ENCODE measurements at places on chromosomes 12 and 14. TPM values are rescaled to one million over a fixed set of nuclear protein-coding genes. Genes with fewer than 3 reads are reported as not detected.

- H3K4me3 ChIP-seq = peak overlapping the region; percentile 94
- peak overlapping the region; percentile 82 for H3K27ac ChIP-seq
- peaks cover 19% of the 10 kb centered on the region for H3K36me3 ChIP-seq
- H3K27me3 ChIP-seq = no peaks in the 10 kb centered on the region
Observed at GRCh38 chr12:132686825-132687210, 324 bp downstream of the POLE start.

DNA sequence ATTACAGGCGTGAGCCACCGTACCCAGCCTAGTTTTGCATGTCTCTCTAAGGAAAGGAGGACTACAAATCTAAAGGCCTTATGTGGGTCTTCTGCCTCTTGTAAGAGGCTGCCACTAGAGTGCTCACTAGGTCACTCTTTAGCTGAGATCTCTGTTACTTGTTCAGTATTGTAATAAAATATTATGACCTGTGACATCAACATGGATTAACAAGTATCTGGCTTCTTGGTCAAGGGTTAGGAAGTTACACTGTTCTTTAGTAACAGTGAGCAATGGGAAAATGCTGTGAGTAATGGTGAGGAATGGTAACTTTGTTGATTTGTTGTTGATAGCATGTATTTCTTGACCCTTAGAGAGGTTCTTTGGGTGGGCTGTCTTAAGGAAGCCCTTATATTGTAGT, 50.5 kb downstream of the ERC1 start:
- H3K27me3 ChIP-seq = no peaks in the 10 kb centered on the region
- no peak for DNase-seq
- H3K4me3 ChIP-seq = no peak overlapping the region
- H3K27ac ChIP-seq = no peak overlapping the region
- H3K4me1 ChIP-seq = peaks cover 10% of the 10 kb centered on the region
- no peaks in the 10 kb centered on the region for H3K36me3 ChIP-seq

JAG2 gene
- total RNA-seq = 18.7 TPM

LRTM2 gene
- not detected for total RNA-seq

GRCh38 chr12:100895192-100895591, 100.6 kb downstream of the ANO4 start:
- DNase-seq = no peak
- H3K4me3 ChIP-seq = no peak overlapping the region
- no peaks in the 10 kb centered on the region for H3K36me3 ChIP-seq

Measured in stomach (tissue), 19 donors.